Endothelial cell (in vitro differentiated cells): ENCODE measurements at places on chromosomes 11 and 22.

- H3K27ac ChIP-seq = peak within 1 kb of the TSS; percentile 77
- H3K4me3 ChIP-seq = peak within 1 kb of the TSS; percentile 69
- no peaks in the 10 kb centered on the region for H3K4me1 ChIP-seq
- peak; percentile 81 for DNase-seq
- H3K36me3 ChIP-seq = no peaks in the 10 kb centered on the region
These were observed at the start of the genes RIBC2 and SMC1B for GRCh38 chr22:45413368-45414211. RIBC2 (plus strand) TSS chr22:45413693; CDS start chr22:45413887, 194 bp downstream. SMC1B (minus strand) TSS chr22:45413599; CDS start chr22:45413567, 32 bp downstream.

- no peaks in the 10 kb centered on the region for H3K4me1 ChIP-seq
- peaks cover 1% of the 10 kb centered on the region for H3K27me3 ChIP-seq
- H3K4me3 ChIP-seq = no peak overlapping the region
- DNase-seq = no peak
- H3K36me3 ChIP-seq = peaks cover 33% of the 10 kb centered on the region
These were observed 46.5 kb upstream of the CRTAM start for GRCh38 chr11:122791836-122792235.

GRCh38 chr22:35530700-35531099 is 9.9 kb upstream of the RASD2 start:
- DNase-seq = no peak
- H3K27me3 ChIP-seq = peaks cover 2% of the 10 kb centered on the region
- H3K4me3 ChIP-seq = no peak overlapping the region

DNA sequence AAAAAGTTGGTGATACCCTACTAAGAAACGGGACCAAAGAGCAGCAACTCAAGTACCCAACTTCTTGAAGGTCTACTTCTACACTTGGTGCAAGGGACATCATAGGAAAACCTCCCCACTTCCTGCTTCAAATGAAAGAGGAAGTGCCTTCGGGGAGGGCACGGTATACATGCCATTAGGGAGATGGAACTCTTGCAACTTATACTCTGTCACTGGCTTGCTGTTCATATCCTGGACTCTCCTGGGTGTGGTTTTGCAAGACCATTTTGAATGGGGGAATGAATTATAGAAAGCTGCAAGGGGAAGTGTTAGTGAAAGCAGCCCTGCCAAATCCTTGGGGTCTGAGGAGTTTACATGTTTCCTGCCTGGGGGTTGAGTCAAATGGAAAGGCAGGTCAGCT is 41.9 kb downstream of the CSNK2A3 start:
- no peak overlapping the region for H3K4me3 ChIP-seq
- H3K27ac ChIP-seq = no peak overlapping the region
- H3K4me1 ChIP-seq = peaks cover 47% of the 10 kb centered on the region
- DNase-seq = no peak
